Right hindlimb (tissue), 1 donor: ENCODE measurements at places on chromosomes 1 and 21.

DNA sequence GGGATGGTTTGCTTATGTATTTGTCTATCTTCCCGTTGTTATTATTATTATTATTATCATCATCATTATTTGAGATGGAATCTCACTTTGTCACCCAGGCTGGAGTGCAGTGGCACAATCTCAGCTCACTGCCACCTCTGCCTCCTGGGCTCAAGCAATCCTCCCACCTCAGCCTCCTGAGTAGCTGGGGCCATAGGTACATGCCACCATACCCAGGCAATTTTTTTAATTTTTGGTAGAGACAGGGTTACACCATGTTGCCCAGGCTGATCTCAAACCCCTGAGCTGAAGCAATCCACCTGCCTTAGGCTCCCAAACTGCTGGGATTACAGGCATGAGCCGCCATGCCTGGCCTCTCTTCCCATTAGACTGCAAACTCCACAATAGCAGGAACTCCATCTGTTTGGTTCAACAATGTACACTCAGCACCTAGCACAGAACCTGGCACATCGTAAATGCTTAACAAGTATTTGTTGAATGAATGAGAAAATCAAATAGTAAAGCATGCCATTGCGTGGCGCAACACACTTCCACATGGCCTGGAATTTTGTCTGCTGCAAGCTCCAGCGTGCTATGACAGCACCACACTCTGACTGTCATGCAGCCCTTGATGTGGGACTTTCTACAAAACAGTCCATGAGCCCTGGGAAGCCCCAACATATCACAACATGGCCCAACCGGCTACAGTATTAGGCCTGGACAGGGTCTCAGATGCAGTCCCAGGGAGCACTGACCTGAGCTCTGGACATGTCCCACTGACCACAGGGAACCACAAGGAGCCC is 3.8 kb upstream of the TINAGL1 start:
- no peak for DNase-seq

GRCh38 chr1:29504196-29504595 is 267.9 kb downstream of the PTPRU start:
- peak; percentile 12 for DNase-seq

DNA sequence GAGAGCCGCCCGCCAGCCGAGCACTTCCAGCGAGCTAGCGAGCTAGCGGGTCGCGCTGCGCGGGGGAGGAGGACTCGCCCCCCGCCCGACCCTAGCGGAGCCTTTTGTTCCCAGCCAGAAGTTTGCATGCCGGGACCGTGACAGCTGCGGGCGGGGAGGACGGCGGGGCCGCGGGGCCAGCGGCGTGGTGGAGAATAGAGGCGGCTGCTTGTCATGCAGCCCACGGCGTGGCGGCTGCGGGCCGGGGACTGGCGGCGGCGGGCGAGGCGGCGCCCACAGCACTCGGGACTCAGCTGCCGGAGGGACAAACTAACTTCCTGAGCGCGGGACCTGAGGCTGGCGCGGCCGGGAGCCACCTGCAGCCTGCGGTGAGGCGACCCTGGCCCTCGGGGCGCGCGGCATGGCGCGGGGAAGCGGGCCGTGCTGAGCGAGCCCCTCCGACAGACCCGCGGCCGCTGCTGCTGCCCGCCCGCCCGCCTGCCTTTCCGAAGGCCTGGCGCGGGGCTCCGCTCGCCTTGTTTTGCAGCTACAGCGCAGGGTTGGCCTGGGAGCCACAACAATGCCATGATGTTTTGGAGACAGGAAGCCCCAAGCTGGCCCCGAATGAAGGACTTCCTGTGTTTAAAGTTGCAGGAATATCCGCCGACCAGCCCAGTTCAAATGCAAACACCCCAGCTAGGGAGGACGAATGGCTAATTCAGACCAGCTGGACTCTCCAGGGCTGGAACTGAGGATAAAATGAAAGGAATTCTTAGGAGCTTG is 82.2 kb upstream of the BMP8A start:
- DNase-seq = peak; percentile 73

DNA sequence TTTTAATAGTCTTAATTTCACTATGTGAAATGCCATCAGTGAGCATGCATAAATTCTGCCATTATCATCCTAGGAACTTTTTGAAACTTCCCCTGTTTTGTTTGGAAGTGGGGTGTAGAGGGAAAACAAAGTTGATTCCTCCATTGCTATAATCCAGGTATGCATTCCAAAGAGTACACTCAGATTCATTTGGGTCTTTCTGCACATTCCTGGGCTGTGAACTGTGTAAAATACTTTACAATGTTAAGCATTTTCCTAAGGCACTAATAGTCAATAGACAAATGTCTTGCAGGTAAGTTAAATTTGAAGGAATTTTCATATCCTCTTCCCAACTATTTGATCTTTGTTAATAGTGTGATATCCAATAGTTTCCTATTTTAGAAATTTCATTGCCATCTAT is 36.2 kb downstream of the SGIP1 start:
- no peak for DNase-seq

DNA sequence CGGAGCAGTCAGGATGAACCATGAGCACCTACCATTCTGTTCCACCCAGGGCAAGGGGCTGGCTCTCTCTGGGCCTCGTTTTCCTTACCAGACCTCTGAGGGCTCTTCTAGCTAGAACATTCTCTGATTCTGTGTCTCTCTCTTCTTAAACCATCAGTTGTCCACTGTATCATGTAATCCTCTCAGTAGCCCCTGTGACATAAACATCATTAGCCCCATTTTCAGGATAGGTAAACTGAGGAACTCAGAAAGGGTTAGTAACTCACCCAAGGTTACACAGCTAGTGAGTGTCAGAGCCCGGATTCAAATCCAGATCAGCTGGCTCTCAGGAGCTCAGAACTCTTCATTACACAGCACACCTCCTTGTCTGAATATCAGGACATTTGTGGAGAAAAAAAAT is 22.8 kb downstream of the IGSF21 start:
- DNase-seq = no peak

GRCh38 chr1:53278298-53278725 is 40.0 kb upstream of the MAGOH start:
- peak; percentile 68 for DNase-seq

DNA sequence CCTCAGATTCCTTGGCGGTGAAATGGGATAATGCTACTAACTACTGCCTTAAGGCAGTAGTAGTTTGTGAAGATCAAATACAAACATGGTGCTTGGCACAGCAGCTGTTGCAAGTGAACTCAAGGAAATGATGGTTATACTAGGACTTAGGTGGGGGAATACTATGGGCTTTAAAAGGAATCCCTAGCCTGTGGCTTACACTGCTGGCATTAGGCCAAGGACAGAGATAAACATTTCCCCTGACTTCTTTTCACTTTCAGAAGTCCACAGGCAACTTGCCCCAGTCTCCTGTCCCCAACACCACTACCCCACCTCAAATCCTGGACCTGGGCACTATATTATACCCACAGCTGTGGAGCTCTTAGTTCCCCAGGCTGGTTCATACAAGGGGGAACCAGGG is 13.1 kb upstream of the VAMP4 start:
- no peak for DNase-seq

GRCh38 chr1:236495467-236496112 is 28.2 kb upstream of the LGALS8 start:
- DNase-seq = no peak

GRCh38 chr1:169120066-169120465 is 13.6 kb downstream of the ATP1B1 start:
- no peak for DNase-seq

DNA sequence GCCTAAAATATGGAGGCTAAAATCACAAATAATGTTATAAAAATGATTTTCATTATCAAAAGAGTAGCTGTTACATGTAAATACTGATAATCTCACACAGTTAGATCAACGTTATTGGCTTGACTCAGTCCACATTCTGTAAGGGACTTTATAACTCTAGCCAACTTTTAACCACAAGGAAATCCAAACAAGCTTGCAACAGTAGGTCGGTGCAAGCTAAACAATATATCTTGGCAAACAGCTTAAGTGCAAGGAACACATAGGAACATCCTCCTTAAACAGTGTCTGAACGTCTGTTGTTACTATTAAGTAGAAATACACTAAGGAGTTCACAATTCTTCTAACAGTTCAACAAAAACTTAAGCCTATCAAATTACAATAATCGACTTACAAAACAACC is 126.7 kb downstream of the EIF4G3 start:
- DNase-seq = no peak

- no peak for DNase-seq
Measured at GRCh38 chr1:206734499-206735142, 36.0 kb upstream of the IL19 start.

DNA sequence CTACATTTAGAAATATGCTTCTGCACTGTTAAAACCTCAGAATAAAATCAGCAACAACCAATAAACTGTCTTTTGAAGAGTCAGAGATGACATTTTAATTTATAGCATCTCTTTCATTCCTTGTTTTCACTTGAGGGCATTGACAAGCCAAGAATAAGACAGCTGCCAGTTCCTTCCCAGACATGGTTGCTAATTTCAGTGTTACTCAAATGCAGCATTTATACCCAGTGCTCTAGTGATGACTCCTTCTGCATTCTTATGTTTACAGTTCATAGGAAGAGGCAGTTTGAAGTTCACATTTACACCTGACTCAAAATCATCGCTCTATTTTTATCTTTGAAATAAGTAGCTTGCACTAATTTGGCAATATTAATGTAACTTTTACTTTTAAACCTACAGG is 44.9 kb downstream of the PLA2G4A start:
- DNase-seq = no peak

- no peak for DNase-seq
Measured at GRCh38 chr21:25428537-25428936, 178.7 kb downstream of the MRPL39 start.

GRCh38 chr21:38544661-38545060 is 46.4 kb upstream of the ERG start:
- DNase-seq = no peak

DNA sequence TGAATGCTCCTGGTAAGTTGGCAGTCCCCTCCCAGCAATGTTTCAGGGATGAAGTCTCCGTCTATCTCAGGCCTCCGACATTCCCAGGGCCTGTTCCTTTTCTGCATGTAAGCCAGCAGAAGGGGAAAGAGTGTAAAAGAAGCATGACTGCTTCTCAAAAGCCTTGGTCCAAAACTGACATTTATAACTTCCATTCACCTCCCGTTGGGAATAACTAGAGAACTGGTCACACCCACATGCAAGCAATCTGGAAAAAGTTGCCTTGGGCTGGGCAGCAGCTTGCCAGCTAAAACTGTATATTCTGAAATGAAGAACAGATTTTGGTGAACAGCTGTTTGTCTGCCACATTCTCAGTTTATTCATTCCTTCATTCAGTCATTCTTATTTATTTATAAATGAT is 24.2 kb upstream of the NPL start:
- peak; percentile 47 for DNase-seq

- DNase-seq = no peak
Measured at GRCh38 chr1:161266836-161267235, 8.3 kb downstream of the PCP4L1 start.

- DNase-seq = no peak
Measured at GRCh38 chr1:42392255-42392654, 11.7 kb downstream of the RIMKLA start.

GRCh38 chr1:205563927-205564441 is 59.5 kb downstream of the CDK18 start:
- no peak for DNase-seq

- DNase-seq = no peak
Measured at GRCh38 chr1:241964550-241965282, 7.1 kb downstream of the BECN2 start.

DNA sequence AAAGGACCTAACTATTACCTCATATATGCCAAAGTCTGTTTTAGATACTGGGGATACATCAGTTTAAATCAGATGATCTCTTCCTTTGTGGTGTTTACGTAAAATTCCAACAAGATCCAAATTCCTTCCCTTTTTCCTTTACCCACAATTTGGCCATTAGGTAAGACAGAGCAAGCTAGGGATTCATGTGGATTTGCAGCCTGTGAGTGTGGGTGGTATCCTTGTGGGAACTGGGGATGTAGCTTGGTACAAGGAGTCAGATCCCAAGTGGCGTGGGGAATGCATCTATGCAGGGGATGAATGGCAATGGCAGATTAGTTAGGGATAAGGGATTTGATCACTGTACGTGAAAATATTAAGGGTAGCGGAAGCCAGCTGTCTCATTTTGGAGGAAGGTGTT is 9.8 kb upstream of the STRIP1 start:
- no peak for DNase-seq

GRCh38 chr1:182599339-182599738 is 4.8 kb downstream of the RGS16 start:
- no peak for DNase-seq

- DNase-seq = no peak
Measured at GRCh38 chr1:31315902-31316301, 19.1 kb downstream of the ZCCHC17 start.

DNA sequence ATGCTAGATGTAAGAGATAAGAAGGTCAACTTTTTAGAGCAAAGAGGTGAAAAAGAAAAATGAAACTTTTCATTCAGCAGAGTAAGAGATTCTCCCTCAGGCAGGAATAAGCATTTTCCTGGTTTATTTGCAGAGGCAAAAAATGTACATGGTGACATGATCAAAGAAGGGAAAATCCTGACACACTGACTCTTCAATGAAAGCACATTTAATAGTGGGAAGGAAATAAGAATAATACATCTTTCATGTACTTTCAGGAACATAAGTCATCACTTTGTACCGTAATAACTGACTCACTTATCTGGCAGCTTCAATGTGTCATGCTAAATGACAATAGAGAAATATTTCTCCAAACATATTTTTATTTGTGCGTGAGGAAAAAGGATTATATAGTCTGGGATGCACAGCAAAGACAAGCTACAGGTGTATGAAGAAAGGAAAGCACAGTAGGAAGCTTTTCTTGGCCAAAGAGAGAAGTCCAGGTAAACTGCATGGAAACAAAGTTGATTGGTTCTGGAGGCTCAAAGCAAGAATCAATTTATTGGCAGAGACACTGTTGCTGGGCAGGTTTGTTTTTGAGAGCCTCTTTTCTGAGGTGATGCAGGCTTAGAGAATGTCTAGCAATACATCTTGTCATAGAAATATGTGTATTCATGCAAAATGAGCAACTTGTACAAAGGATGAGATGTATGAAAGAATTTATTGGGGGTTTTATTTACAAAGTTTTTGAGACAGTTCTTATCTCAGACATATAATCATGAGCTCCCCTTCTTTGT is 1409.0 kb downstream of the PLA2G4A start:
- no peak for DNase-seq

GRCh38 chr1:14222086-14222485 is 376.4 kb upstream of the KAZN start:
- no peak for DNase-seq

- no peak for DNase-seq
Measured at GRCh38 chr1:107787299-107787698, 177.7 kb downstream of the VAV3 start.

DNA sequence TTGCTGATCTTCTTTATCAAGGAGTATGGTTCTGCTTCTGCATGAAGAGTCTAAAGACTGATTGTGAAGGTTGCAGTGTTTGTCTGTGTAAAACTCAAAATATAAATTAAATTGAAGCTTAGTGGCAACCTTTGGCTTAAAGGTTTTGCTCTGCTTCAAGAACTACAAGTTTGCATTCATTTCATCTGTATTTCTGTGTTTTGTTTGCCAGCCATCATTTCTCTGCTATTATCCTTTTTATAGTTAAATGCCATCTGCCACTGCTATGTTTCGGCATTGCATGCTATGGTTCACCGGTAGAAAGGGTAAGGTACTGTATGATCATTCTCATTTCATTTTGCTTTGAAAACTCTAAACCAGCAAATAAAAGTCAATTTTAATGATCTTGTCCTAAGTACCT is 52.9 kb downstream of the OSBPL9 start:
- DNase-seq = no peak

GRCh38 chr1:2474104-2474844 is 1.8 kb upstream of the PLCH2 start:
- peak; percentile 44 for DNase-seq

- no peak for DNase-seq
Measured at GRCh38 chr21:44299085-44299457, 782 bp upstream of the PFKL start.

- DNase-seq = no peak
Measured at GRCh38 chr1:27887215-27888021, 15.1 kb downstream of the THEMIS2 start.
